Stimulated activated CD4-positive, alpha-beta T cell treated with anti-CD3 and anti-CD28 coated beads, Interleukin-1b, Interleukin-23, amount 100 ng/mL, for 1 hour (primary cell): ENCODE measurements at places on chromosomes 16 and 17.

GRCh38 chr16:1277151-1277598 is 21.3 kb downstream of the TPSD1 start:
- no peak for DNase-seq

- no peak for DNase-seq
Measured at GRCh38 chr16:81680444-81681275, 98.4 kb upstream of the PLCG2 start.

- DNase-seq = no peak
Measured at GRCh38 chr17:81337476-81337879, 42.4 kb upstream of the SLC38A10 start.

DNA sequence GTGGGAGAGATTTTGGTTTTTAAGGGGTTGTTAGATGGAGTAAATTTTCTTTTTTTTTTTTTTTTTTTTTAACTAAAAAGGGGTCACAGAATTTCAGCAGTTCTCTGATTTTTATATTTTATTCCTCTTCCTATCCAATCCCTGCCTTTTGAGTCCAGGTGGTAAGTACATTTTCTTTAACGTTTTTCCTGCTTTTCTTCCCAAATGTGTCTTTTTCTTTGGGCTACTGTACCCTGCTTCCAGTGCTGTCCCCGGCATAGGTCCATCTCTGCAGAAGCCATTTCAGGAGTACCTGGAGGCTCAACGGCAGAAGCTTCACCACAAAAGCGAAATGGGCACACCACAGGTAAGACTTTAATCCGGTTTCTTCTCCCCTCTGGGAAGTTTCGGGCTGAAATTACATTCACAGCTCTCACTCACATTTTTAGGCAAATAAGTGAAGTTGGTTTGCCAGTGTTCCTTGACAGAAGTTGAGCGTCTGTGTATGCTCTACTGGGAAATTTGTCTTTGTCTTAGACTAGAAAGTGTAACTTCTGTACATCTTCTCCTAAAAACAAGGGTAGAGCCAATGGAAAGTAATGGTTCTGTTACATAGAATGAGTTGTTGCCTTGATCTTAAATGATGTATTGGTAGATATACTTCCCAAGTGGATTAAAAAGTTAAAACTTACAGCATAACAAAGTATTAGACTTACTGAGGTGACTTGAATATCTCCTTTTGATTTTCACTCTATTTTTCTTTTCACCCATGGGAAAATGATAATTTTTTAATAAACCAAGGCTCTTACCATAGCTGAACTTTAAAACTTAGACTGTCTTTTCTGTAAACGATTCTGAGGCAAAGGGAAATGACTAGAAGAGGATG is 54.5 kb downstream of the TUBD1 start:
- no peak for DNase-seq

DNA sequence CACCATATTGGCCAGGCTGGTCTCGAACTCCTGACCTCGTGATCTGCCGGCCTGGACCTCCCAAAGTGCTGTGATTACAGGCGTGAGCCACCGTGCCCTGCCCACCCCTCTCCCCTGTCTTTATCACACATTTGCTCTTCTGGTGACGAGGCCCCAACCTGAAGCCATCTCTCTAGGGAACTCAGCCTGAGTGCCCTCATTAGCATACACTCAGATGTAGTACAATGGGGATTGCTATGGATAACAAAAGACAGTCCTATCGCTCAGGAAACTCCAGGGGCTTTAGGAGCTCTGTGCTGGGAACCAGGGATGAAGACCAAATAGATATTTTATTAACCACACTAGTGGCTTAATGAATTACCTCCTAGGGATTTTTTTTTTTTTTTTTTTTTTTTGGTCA is 100.7 kb downstream of the MARF1 start:
- no peak for DNase-seq

DNA sequence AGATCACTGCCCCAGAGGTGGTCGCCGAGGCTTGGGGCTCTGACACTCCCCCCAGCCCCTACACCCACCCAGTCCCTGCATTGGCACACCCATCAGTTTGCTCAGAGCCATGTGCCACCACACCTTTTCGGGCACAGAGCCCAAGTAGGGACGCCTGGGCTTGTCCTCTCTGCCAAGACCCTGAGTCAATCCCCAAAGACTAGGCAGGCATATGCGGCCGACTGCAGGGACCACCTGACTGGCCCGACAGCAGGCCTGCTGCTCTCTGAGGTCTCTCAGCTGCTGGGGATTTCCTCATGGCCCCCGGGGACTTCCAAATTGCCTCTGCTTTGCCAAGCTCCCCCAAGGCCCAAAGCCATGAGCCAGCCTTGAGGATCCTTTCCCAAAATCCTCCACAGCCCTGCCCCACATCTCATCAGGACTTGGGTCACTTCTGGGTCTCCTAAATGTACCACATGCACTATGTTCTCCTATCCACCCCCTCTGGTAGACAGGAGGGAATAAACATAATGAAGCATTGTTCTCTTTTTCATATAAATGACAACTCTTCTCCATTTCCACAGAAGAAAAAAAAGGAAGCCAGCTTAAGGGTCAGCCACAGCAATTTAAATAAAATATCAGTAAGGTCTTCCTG is 30.6 kb downstream of the MYO18A start:
- no peak for DNase-seq

GRCh38 chr16:54933281-54934011 is 2.8 kb downstream of the IRX5 start:
- DNase-seq = no peak

DNA sequence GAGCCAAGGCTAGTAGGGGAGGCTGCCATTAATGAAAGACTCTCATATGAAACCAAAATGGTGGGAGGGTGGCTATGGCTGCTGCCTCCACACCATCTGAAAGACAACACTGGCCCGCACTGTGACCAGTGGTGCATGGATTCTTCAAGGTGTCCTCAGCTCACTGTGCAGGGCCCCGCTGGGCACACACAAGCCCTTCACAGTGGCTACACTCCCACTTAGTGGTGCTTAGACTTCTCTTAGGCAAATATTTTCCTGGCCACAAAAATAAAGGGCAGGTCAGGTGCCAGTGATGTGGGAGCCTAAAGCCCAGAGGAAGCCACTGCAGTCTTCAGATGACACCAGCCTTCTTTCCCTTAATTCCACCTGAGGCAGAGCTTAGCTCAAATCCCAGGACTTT is 38.1 kb upstream of the IRX3 start:
- no peak for DNase-seq

GRCh38 chr16:53515259-53515658 is 12.2 kb upstream of the AKTIP start:
- DNase-seq = no peak

GRCh38 chr17:73228748-73229236 is 32.9 kb downstream of the CPSF4L start:
- DNase-seq = no peak

DNA sequence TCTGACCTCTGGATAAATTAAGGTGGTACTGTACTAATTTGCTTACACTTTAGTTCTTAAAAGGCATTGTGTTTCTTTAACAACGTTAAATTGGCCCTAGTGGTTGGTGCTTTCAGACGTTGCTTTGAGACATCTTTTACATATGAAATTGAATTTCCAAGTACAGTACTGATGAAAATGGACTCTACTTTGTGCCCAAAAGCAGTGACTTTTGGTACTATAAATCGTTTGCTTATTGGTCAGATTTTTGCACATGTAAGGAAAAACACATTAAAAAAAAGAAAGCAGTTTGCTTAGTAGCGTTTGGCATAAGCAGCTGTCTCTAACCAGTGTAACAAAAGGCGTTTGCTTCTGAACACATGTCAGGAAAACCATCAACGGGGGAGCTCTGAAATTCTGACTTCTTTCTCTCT is 139.6 kb downstream of the CDK5R1 start:
- DNase-seq = no peak

DNA sequence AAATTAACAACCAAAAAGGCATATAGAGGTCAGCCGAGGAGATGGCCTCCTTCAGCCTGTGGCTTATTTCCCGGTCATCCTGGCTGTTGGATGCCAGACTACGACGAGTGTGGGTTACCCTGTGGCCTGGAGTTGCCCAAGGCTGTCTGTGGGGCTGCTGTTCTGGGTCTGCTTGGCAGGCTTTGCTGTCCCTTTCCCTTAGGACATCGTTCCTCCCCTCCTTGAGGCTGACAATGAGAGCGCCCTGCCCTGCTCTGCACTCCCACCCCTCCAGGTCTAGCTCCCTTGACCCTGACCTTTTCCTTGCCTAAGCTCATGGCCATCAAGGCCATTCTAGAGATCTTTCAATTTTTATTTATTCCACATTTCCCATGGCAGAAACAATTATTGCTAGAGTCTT is 1.9 kb upstream of the CBFB start:
- no peak for DNase-seq

GRCh38 chr16:15650698-15651171 is 690 bp downstream of the NDE1 start:
- no peak for DNase-seq

DNA sequence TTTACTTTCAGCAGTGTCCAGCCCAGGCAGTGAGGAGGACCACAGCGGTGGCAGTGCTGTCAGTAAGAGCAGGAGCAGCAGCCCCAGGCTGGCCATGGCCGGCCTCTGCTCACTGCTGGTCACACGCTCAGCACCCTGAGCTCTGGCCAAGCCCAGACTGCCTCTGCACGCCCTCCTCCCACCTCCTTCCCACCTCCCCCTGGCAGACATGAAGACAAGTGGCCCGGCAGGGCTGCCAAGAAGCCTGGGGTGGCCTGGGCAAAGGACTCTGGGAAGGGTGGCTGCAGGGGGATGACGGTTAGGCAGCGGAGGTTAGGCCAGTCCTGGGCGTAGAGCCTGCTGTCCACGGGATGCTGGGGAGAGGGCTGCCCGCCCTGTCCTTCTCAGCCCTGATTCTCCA is at the start of gene C16orf89:
C16orf89 (minus strand) TSS at position 144 of the 400 bp plus-strand sequence; CDS start at position 96, 48 bp downstream.
- no peak for DNase-seq

DNA sequence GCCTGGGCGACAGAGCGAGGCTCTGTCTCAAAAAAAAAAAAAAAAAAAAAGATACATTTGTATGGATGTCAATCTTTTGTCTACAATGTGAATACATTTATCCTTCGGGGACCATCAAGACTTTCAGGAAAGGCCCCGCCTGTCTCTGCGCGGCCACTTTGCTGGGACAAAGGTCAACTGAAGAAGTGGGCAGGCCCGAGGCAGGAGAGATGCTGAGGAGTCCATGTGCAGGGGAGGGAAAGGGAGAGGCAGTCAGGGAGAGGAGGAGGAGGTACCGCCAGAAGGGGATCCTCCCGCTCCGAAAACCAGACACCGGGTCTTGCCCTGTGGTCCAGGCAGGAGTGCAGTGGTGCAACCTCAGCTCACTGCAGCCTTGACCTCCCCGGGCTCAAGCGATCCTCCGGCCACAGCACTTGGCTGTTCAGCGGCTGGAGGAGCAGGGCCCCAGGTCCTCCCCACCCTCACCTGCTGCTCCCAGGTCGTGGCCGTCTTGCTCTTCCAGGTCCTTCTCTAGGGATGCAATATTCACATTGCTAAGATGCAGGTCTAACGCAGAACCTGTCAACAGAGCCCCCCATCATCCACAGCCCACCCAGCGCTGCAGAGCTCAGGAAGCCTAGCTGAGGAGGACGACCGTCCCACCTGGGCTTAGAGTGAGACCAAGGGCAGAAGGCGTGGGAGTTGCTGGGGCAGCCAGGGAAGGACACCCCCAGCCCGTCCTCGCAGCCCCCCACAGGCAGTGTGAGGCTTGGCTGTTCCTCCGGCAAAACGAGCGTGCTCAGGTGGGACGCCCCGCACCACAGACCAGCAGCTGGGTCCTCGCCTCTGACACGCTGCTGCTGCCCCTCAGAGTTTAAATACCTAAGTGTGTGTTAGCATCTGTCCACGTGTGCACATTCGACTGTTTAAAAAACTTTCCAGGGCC is 19.6 kb downstream of the GNPTG start:
- DNase-seq = no peak

DNA sequence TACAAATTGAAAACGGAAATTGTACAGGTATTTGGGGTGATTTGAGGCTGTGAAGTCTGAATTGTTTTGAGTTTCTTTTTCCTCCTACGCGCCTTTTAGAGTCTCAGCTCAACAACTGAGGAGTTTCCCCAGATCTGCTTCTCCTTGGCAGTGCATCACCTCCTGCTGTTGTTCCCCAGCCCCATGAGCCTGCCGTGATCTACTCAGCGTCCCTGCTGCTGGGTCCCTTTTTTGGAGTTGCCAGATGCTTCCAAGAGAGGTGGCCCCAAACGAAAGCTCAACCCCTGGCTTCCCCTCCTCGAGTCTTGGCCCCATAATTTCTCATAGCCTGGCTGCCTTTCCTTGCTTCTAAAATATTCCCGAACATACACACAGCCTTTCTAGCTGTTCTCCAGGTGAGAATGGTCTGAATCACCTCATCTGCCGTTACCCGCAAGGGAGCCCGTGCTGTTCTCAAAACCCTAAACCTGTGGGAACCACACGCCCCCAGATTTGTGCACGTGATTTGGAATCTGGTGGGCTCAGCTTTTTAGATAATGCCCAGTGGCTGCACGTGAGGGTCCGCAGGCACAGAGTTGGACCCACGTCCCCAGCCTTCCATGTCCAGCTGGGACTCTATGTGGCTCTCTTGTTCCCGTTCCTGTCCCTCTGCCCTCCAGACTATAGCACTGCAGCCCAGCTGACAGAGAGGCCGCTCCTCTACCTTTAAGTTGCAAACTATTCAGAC is 179.1 kb upstream of the CHMP6 start:
- DNase-seq = no peak

- no peak for DNase-seq
Measured at GRCh38 chr16:81181013-81181720, 57.3 kb upstream of the BCO1 start.

- DNase-seq = no peak
Measured at GRCh38 chr16:49558451-49558850, 184.8 kb downstream of the C16orf78 start.

GRCh38 chr16:75218256-75219076 is at the start of gene CTRB1:
TSS of gene CTRB1 (plus strand) at chr16:75218988. CDS start at chr16:75219008, 20 bp downstream.
- no peak for DNase-seq

- no peak for DNase-seq
Measured at GRCh38 chr16:19329932-19330331, 44.4 kb downstream of the CLEC19A start.

DNA sequence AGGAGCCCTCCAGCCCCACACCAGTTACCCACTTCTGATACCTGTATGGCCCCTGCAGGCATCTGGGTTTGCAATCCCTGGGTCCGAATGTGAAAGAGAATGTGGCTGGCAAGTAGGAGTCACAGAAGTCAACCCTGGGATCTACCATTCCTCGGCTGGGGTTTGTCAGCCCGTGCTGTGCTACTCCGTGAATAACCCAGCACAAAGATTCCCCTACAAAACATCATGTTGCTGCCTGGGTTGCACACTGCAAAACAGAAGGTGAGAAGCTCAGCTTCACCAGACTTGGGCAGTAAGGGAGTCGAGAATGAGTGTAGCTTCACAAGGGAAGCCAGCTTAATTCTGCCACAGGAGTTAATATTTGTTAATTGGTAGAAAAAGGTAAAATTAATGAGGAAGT is 137.1 kb downstream of the ZFHX3 start:
- no peak for DNase-seq

DNA sequence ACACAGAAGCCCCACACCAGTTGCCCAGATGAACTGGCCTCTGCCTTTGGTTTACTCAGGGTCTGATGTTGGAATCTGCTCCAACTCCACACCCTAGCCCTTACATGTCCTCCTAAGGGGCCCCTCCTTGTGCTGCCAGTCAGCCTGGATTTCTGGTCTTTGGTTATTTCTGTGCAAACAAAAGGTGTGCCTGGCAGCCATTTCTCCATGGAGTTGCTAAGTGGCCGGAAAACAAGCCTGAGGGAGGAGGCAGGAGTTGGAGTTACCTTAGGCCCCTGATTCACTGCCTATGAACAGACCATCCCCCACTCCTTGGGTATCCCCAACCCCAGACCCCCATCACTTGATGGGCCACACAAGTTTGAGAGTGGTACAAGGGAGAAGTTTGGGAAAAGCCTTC is 4.4 kb upstream of the ALKBH5 start:
- DNase-seq = no peak
